ENCODE measurements at places on chromosomes 2 and 18.
A peak's percentile ranks its signal among the peaks of the same experiment; 100 is the strongest.

DNA sequence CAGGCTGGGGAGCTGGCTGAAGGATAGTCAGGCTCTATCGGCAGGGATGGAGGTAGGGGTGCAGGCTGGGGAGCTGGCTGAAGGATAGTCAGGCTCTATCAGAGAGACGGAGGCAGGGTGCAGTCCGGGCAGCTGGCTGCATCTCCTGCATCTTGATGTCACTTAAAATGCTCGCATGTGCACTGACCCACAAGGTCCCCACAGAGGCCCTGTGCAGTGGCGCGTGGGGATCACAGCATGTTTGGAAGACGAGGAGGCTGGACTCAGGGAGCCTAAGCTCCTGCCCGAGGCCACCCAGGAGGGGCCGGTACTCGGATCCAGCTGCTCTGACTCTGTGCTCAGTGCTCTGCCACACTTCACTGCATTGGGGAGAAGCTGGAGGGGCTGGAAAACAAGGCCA lies 189.0 kb upstream of the HDAC4 start:
- DNase-seq, result no peak

DNA sequence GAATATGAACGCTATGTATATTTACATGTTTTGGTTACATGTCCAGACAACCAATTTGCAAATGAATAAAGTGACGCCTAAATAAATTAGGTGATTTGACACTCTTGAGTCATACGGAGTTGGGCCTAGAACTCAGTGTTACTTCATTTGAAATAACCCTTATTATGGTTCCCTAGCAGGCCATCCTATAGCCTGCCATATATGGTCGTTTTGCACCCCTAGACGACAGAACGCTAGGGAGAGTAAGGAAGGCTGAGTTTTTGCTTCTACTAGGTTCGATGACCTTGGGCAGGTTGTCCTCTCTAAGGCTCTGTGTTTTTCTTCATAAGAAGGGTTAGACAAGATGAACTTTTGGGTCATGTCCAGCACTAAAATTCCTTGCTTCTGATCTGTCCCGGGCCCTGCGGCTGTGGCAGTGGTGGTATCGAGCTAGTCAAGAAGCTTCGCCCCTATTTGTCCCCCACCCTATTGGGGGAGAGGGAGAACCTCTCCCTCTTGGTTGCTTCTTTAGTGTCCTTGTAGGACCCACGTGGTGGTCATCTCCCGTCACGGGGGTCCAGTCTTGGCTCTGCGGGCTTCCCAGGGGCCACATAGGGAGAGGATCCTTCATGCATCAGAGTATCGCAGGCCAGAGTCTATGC lies 574 bp upstream of the EML4 start:
- no peak for DNase-seq

DNA sequence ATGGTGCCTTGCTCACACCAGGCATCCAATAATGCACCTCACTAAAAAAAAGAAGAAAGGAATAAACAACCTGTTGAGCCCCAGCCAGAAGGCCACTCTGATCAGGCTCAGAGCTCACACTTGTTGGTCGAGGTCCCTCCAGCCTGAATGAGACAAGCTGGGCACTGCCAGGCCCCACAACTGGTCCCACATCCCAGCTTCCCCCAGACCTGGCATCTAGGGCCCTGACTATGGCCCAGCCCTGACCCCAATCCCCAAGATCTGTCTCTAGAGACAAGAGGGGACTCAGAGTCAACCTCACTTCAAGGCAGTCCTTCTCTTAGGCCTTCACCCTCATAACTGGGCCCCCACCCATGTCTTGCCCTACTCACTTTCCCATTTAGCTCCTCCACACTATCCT lies 22.4 kb downstream of the TEX51 start:
- DNase-seq, result no peak

GRCh38 chr2:112923967-112924338 lies 13.0 kb downstream of the IL37 start:
- no peak for DNase-seq

GRCh38 chr2:239279508-239280295 lies 121.1 kb downstream of the HDAC4 start:
- peak; percentile 15 for DNase-seq

All from activated T-cell treated with anti-CD3 and anti-CD28 coated beads, Interleukin-2, amount 50 U/mL, for 1 hour (primary cell).